ENCODE measurements at places on chromosomes 3 and 15.

DNA sequence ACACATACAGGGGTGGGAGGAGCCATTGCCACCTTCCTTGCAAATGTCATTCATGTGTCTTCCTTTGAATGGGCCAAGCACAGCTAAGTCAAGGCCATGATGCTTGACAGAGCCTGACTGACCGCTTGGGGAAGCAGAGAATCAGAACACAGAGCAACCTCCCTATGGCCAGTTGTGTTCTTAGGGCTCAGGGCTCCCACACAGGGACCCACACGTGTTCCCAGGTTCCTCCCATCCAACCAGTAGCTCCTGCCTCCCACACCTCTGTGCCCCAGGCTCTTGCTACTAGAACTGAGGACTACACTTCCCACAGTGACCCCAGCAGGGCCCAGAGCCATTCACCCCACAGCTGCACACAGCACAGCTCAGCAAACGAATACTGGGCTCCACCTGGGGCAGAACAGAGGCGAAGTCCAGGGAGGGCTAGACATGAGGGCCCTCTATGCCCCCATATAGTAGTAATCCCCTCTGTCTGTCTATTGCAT lies 42.9 kb downstream of the KLF15 start:
- no peak for DNase-seq

DNA sequence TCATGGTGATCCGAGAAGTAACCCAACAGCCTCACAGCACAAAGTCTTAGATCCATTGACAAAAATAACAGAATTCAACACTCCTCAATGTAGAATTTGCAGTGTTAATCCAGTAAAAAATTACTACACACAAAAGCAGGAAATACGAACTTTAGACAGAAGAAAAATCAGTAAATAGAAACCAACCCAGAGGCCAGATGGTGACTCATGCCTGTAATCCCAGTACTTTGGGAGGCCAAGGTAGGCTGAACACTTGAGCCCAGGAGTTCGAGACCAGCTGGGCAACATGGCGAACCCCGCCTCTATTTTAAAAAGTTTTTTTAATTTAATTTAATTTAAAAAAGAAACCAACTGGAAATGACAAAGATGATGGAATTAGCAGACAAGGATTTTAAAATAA lies 36.1 kb downstream of the SELENOT start:
- no peak for DNase-seq

GRCh38 chr15:69946870-69947269 lies 150.8 kb downstream of the TLE3 start:
- no peak for DNase-seq

GRCh38 chr3:137765310-137766033 lies 1.4 kb downstream of the SOX14 start:
- DNase-seq: no peak

DNA sequence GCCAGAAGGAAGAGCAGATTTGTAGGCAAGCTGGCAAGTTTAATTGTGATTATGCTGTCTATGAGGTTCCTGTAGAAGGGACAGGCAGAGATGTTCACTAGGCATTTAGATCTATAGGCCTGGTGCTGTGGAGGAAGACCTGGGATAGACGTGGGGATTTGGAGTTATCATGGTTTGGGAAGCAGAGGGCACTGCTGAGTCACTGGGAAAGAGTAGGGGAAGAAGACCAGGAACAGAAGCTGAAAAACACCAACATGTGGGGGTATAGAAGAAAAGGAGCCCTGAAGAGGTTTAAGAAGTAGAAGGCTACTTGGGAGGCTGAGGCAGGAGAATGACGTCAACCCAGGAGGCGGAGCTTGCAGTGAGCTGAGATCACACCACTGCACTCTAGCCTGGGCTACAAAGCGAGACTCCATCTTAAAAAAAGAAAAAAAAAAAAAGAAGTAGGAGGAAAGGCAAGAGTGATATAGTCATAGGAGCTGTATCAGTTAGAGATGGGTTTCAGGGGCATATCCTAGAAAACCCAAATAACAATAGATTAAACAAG lies 19.3 kb downstream of the GRK7 start:
- no peak for DNase-seq

GRCh38 chr3:137763594-137763938 lies 549 bp upstream of the SOX14 start:
- DNase-seq: no peak

GRCh38 chr3:42497009-42497731 lies 5.3 kb upstream of the VIPR1 start:
- DNase-seq: no peak

DNA sequence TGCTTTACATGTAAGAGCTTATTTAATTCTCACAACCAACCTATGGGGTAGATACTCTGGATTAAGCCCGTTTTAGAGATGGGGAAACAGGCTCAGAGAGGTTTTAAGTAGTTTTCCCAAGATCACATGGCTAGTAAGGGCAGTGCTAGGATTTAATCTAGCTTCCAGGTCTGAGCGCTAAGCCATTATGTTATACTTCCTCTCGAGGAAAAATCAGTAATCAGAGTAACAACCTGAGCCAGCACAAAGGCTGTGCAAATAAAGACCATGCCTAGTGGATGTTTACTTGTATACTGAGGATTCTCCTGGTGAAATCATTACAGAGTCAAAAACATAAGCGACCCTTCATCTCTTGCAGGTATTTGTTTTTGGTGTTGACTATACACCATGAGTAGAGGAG lies 9.0 kb downstream of the FSTL1 start:
- DNase-seq: no peak

GRCh38 chr3:173139420-173139819 lies 1.6 kb downstream of the SPATA16 start:
- DNase-seq: no peak

GRCh38 chr3:177352424-177352823 lies 155.1 kb upstream of the TBL1XR1 start:
- DNase-seq: no peak

GRCh38 chr15:62515696-62516395 lies 350.8 kb upstream of the C2CD4B start:
- no peak for DNase-seq

DNA sequence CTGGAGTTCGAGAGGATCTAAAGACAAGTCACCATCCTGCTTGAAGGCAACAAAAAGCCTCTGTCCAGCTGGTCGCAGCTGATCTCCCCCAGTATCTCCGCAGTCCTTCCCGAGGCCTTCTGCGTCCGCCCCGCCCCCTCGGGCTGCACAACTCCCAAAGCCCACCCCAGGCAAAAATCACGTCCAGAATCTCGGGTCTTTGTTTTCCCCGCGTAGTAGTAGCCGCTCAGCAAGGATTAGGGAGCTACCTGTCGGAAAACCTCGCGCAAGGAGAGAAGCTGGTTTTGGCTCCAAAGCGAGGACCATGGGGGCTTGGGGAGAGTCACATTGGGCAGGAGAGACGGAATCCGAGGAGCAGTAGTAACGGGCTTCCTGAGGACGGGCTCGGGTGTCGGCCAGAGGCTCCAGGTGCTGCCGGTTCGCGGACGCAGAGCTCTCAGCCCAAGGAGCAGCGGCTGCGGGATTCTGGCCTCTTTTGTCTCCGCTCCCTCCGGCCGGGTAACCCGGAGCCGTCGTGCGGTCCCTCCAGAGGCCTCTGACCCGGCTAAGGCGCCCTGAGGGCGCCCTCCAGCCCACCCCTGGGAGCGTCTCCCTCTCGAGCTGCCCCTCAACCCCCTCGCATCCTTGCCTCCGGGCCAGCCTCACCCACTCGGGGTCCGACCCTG lies 401 bp downstream of the ZSCAN29 start:
- DNase-seq: no peak

GRCh38 chr3:152206243-152206760 lies 62.4 kb upstream of the MBNL1 start:
- DNase-seq: no peak

- no peak for DNase-seq
These were observed 48.6 kb downstream of the SEMA3G start for GRCh38 chr3:52396011-52396906.

DNA sequence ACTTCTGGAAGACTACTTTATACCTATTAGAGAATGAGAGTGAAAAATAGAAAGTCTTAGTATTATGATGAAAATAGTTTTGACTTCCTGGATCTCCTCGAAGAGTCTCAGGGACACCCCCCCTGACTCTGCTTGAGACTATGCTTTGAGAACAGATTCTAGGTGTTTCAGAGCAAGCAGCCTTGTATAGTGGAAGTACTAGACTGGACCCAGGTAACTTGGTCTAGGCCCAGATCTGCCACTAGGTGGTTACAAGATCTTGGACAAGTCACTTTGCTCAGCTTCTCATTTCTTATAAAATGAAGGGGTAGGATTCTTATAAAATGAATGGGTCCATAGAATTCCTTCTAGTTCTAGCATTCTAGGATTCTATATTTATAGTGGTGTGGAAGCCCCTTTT lies 9.1 kb downstream of the ABHD5 start:
- DNase-seq: no peak

GRCh38 chr3:45985532-45986302 lies 9.9 kb downstream of the FYCO1 start:
- DNase-seq: no peak

DNA sequence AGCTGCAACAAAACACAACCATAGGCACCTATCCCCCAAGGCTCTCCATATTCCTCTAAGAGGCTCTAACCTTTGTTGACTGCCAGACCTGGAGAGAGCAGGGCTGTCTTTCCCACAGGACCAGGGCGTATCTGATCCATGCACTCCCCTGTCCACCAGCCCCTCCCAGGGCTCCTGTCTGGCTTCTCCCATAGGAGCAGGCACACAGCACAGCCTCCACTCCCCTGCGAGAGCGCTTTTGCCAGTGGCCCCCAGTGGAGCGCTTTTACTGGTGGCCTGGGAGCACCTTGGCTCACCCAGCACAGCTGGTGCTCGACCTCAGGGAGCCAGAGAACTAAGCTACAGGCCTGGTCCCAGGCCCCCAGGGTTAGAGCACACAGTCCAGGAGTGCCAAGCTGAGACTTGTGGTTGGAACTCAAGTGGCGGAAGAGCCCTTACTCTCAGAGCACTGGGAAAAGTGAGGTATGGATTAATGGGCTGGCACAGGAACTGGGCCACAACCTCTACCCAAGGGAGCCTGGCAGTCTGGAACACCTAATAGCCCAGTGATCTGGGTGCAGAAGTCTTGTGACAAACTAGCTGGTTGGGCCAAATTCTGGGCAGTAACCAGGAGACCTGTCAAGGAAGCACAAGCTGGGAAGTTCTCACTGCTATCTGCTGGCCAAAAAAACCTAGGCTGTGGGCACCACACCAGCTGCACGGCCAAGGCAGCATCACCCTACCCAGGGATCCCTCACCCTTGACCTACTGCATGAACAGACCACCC lies 79.6 kb downstream of the PPP2R3A start:
- no peak for DNase-seq

DNA sequence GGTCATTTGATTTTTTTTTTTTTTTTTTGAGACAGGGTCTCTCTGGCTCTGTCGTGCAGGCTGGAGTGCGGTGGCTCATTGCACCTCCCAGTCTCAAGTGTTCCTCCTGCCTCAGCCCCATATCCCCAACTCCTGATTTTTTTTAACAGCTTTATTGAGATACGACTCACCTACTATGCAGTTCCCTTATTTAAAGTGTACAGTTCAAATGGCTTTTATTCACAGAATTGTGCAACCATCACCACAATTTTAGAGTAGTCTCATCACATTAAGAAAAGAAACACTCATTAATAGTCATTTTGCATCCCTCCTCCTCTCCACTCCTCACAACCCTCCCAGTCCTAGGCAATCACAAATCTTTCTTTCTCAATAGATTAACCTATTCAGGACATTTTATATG lies 1.9 kb upstream of the TRA2B start:
- DNase-seq: no peak

Measured in T-helper 2 cell treated with Interferon-gamma antibody and Interleukin-4, amounts not matched to agents 5 μg/mL and 100 μg/mL, for 36 hours (primary cell).